AG10803 (cell line): ENCODE measurements at places on chromosomes 7 and 10.
A peak's percentile ranks its signal among the peaks of the same experiment; 100 is the strongest.

GRCh38 chr10:47245731-47246350, 54.2 kb upstream of the GDF10 start:
- no peak for DNase-seq

DNA sequence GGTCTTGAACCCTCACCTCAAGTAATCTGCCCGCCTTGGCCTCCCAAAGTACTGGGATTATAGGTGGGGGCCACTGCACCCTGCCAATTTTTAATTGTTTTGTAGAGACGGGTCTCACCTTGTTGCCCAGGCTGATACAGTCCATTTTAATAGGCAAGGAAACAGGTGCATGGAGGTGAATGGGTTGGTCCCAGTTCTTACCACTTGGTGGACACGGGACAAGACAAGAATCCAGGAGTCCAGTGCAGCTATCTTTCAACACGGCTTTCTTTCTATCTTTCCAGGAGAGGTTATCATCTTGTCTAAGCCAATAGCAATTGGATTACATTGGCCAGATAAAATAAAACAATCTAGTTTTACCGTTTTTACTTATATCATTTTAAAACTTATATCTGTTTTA, 23.8 kb downstream of the TCF7L2 start:
- DNase-seq = no peak

DNA sequence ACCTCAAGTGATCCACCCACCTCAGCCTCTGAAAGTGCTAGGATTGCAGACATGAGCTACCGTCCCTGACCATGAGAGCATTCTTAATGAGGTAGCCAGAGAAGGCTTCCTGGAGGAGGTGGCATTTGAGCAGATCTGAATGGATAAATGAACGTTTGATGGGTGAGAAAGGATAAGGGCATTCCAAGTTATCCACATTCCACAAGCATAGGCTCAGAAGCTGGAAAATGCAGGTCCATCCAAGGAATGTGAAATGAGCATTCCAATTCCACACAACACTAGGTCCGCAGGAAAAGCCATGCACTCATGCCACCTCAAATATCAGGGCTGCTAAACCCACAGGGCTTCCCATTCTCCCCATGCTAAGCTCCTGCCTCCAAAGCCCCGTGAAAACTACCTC, 17.0 kb downstream of the TMEM130 start:
- DNase-seq = peak; percentile 80

DNA sequence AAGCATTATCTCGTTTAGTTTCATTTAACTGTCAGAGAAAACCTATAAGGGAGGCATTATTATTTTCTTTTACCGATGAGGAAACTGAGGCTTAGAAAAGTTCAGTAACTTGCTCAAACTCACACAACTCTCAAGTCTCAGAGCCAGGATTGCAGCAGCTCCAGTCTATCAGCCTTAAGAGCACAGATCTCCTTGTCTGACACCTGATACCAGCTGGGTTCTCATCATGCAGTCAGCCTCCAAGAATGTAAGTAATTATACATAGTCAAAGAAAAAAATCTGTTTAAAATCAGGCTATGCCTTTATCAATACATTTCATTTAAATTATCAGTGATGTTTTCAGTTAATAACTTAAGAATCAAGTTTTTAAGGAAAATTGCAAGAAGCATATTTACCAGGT, 236.6 kb upstream of the TCF7L2 start:
- no peak for DNase-seq

DNA sequence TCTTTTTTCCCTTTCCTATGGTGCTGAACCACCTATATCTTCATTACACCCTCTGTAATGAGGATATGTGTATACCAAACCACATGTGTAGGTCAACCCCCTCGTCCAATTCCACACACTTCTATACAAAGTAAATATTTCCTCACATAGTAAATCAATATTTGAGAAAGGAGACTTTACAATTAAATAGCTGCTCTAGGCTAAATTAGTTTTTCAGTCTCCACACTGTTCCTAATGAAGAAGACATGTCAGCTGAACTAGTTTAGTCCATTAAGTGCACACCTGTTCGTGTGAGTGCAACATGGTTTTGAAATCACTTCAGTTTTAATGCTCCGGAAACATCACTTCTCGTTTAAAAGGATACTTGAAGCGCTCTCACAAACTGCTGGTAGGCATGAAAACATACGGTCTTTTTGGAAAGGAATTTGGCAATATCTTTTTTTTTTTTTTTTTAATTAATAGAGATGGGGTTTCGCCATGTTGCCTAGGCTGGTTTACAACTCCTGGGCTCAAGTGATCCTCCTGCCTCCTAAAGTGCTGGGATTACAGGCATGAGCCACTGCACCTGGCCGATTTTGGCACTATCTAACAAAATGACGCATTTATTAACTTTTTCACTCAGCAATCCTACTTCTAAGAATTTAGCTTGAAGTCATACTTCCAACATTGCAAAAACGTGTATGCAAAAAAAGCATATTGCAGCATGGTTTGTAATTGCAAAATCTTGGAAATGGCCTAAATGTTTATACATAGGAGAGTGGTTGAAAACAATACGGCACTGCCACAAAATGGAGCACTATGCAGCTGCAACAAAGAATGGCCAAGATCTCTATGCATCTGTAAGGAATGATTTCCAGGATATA, 2.1 kb upstream of the XRCC2 start:
- DNase-seq = no peak

- DNase-seq = no peak
Observed at GRCh38 chr7:70241536-70242175, 643.4 kb downstream of the AUTS2 start.

GRCh38 chr7:134505856-134506255, 21.5 kb upstream of the AKR1B10 start:
- no peak for DNase-seq

DNA sequence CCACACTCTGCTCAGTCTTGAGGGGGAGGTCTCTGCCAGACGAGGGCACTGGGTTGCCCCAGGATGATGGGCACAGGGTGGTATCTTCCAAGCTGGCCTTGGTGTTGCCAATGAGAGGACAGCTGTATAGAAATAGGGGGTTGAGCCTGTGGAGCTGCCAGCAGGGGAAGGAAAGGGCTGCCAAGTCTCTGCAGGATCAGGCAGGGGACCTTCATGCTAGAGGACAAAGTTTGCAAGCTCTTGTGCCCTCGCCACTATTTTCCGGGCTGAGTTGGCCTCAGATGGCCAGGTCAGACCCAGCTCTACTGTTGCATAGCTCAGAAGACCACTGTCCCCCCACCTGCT, 68.7 kb downstream of the ARHGAP22 start:
- DNase-seq = no peak

GRCh38 chr10:84230359-84230758, 5.0 kb upstream of the LRIT2 start:
- peak; percentile 6 for DNase-seq

- peak; percentile 53 for DNase-seq
Observed at GRCh38 chr10:24415455-24416125, 206.7 kb downstream of the KIAA1217 start.

GRCh38 chr10:126463286-126463685, 75.0 kb upstream of the ADAM12 start:
- DNase-seq = no peak

DNA sequence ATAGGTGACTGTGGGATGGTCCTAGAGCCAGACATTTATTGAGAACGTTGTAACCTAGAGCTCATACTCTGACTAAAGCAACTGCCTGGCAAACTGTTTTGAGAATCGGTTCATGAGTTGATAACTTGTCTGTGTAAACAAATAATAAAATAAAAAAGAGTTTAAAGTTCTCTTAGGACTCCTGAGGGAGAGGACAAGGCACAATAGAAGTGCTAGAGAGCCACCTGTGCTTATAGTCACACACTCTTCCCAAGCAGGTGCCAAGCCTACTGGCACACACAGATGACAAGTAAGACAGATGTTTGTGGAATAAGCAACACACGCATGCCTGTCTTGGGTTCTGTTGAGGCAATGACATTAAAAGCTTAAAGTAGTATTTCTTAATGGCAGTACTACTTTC, 7.9 kb downstream of the EDRF1 start:
- no peak for DNase-seq

- DNase-seq = peak; percentile 35
Observed at GRCh38 chr7:96414931-96415292, 93.0 kb upstream of the SLC25A13 start.

- DNase-seq = no peak
Observed at GRCh38 chr7:75958802-75959543, 35.4 kb downstream of the TMEM120A start.

- DNase-seq = no peak
Observed at GRCh38 chr10:116120688-116121455, 152.1 kb downstream of the GFRA1 start.

GRCh38 chr10:70376436-70377378, 5.7 kb downstream of the LRRC20 start:
- no peak for DNase-seq

- no peak for DNase-seq
Observed at GRCh38 chr10:16566202-16566805, 44.6 kb upstream of the C1QL3 start.

GRCh38 chr10:131431533-131431932, 120.0 kb upstream of the TCERG1L start:
- no peak for DNase-seq

DNA sequence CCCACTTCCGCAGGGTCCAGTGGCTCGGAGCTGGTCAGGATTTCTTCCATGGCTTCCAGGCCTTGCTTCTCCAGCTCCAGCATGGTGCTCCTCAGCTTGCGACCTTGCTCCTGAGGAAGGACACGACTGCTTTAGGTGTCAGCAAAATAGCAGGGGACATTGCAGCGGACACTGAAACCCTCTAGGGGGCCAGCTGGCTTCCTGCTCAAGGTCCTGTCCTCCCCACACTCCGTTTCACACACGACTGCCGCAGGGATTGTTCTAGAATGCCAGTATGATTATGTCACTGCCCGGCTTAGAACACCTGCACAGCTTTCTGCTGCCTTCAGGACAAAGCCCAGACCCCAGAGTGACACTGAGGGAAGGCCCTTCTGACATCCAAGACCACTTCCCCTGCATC, 65.6 kb downstream of the SCRN1 start:
- no peak for DNase-seq

DNA sequence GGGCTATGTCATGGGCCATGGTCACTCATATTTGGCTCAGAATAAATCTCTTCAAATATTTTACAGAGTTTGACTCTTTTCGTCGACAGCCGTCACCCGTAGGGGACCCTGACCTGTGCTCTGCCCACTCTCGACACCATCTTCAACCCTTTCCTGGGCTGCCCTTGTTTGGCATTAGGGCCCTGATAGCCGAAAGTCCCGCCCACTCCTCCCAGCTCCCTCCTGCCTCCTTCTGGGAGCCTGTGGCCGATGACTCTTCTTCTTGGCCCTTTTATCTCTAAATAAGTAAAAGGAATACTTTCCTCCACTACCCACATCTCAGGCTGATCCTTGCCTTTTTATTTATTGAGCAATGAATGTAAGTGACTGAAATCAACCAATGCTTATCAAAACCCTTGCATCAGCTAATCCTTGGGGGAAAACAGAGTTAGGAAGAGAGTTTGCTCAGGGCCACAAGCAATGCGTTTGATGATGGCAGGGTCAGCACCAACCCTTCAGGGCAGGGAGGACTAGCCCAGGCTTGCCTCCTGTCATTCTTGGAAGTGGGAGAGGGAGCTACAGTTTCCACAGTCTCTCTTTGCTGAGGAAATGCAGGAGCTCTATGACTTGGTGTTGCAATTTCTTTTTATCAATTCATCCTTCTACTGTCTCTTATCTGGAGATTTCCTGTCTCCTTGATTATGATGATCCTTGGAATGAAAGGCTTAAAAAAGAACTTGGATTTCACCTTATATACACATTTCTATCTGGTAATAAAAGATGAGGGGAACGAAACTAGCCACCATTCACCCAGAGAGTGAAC, 218.2 kb upstream of the PODXL start:
- no peak for DNase-seq

DNA sequence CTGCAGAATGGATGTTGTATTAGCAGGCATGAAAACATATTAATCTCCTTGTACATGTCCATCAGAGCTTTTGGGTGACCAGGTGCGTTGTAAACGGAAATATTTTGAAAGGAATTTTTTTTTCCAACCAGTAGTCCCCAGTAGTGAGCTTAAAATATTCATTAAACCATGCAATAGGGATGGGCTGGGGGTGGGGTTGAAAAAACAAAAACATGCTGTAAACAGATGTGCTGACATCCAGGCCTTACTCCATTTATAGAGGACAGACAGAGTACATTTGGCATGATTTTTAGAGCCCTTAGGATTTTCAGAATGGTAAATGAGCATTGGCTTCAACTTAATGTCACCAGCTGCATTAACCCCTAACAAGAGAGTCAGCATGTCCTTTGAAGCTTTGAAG, 50.2 kb downstream of the PTPN12 start:
- peak; percentile 66 for DNase-seq

- peak; percentile 51 for DNase-seq
Observed at GRCh38 chr10:51985336-51985735, 285.9 kb upstream of the CSTF2T start.

- no peak for DNase-seq
Observed at GRCh38 chr7:134553976-134554375, 5.1 kb downstream of the AKR1B15 start.

DNA sequence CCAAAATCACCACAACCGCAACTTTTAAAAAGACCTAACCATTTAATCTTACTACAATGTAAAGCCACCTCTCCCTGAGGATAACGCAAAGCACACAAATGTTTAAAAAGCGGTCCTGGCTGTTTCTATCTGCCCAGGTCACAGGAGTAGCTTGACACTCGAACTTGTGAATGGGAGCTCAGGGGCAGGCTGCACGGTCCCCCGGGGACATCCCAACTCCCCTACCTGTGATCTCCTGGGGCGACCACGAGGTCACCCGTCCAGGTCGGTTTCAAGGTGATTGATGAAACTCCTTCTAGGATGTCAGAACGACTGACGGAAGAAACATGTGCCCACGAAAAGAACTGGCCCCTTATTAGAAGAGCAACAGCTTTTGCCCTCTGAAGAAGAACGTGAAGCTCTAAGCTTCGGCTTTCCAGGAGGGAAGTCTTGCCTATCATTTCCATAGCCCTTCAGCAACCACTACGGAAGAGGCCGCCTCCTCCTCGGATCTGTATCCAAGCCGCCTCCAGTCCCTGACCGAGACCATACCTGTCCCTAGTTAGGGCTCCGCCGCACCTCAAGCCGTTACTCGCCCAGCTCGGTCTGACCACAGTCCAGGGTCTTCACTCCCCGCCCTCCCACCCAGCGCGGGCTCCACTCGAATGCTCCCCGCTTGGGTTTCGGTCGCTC, 459 bp downstream of the CYCS start:
- DNase-seq = peak; percentile 30

DNA sequence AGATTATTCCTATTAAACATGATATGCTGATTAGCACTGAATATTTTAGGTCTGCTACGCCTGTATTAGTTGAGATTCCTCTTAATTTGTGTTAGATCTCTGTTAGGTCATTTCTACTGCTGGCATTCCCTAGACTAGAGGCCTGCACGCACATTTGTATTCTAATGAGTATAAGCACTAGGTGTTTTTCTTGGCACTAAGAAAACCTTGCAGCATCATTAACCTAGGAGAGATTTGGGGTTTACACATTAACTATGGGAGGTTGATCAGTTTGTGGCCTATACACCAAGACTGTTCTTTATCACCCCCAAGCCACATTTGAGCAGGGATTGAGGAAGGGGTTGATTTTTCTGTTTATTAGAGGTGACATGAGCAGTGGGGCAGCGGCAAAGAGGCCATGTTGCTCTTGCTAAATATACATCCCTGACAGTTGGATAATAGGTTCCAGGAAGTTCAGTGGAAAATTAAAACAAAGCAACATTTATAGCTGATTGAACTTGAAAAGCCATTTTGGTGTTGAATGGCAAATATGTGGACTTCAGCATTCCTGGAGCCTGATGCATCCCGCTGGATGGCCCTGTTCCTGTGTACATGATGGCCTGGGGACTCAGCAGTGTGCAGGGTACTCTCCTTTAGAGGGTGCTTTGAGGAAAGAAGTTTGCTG, 65.2 kb downstream of the GBF1 start:
- DNase-seq = peak; percentile 66

- DNase-seq = no peak
Observed at GRCh38 chr10:132162021-132162531, 24.7 kb upstream of the DPYSL4 start.
